MCF 10A (cell line): ENCODE measurements at places on chromosomes 1 and 21. TPM values are rescaled to one million over a fixed set of nuclear protein-coding genes. Genes with fewer than 3 reads are reported as not detected.
A peak's percentile ranks its signal among the peaks of the same experiment; 100 is the strongest.

- peaks cover 18% of the 10 kb centered on the region for H3K4me1 ChIP-seq
- DNase-seq = no peak
- H3K36me3 ChIP-seq = no peaks in the 10 kb centered on the region
- H3K4me3 ChIP-seq = no peak overlapping the region
- no peak overlapping the region for H3K27ac ChIP-seq
These were observed 6.5 kb upstream of the OLIG1 start for GRCh38 chr21:33063375-33063883.

The SYT14 gene
- 0.79 and 1.4 TPM in 2 replicates for total RNA-seq

GRCh38 chr1:12087797-12088314, 24.8 kb downstream of the TNFRSF8 start:
- H3K27me3 ChIP-seq = no peaks in the 10 kb centered on the region
- no peak overlapping the region for H3K4me3 ChIP-seq
- no peak for DNase-seq
- peaks cover 10% of the 10 kb centered on the region for H3K4me1 ChIP-seq
- no peaks in the 10 kb centered on the region for H3K36me3 ChIP-seq
- no peak overlapping the region for H3K27ac ChIP-seq

The VAV3 gene
- total RNA-seq = 2.0 and 3.0 TPM in 2 replicates

GRCh38 chr1:33286451-33287185, 30.3 kb downstream of the ZNF362 start:
- no peaks in the 10 kb centered on the region for H3K4me1 ChIP-seq
- no peak for DNase-seq
- no peak overlapping the region for H3K4me3 ChIP-seq
- H3K27me3 ChIP-seq = no peaks in the 10 kb centered on the region

DNA sequence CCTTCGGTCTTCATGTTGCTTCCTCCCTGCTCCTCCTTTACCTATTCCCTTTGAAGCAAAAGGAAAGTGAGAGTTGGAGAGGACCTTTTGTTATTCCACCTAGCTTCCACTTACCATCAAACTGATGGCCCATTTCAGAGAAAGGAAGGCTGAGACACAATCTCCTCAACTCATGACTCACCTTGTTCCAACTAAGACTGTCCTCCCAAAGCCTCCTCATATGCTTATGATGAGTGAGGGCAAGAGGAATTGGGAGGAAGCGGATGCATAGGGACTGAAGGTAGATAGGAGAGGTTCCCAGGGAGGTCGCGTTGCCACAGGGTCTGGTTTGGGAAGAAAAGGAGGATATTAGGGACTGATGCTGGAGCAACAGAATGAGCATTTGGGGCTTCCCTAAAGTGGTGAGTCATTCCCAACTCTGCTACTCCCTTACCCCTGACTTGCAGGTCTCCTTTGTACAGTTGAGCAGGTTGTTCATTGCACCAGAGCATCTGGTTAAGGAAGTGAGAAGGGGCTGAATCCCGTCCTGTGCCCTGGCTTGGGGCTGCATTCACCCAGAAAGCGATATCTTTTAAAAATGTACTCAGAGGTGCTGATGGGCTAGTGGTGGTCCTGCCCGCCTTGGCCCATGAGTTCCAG, 35.0 kb downstream of the LGR6 start:
- H3K27me3 ChIP-seq = no peaks in the 10 kb centered on the region
- DNase-seq = no peak
- peaks cover 15% of the 10 kb centered on the region for H3K4me1 ChIP-seq

DNA sequence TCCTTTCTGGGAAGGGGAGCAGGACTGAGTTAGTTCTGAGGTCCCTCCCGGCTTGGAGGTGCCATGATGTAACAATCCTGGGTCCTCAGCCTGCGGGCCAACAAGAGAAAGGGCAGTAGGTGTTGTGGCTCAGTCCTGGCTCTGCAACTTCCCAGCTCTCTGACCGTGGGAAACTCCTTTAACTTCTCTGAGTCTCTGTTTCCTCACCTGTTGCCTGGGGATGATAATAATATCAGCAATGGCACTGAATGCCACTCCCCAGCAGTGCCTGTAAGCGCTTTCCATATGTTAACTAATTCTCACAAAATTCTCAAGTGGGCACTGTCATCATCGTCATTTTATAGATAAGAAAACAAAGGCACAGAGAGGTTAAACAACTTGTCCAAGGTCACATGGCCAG, 2.3 kb downstream of the PADI3 start:
- H3K27me3 ChIP-seq = no peaks in the 10 kb centered on the region
- peak overlapping the region; percentile 61 for H3K27ac ChIP-seq
- peaks cover 21% of the 10 kb centered on the region for H3K4me1 ChIP-seq
- DNase-seq = peak; percentile 56
- H3K36me3 ChIP-seq = no peaks in the 10 kb centered on the region
- no peak overlapping the region for H3K4me3 ChIP-seq

DNA sequence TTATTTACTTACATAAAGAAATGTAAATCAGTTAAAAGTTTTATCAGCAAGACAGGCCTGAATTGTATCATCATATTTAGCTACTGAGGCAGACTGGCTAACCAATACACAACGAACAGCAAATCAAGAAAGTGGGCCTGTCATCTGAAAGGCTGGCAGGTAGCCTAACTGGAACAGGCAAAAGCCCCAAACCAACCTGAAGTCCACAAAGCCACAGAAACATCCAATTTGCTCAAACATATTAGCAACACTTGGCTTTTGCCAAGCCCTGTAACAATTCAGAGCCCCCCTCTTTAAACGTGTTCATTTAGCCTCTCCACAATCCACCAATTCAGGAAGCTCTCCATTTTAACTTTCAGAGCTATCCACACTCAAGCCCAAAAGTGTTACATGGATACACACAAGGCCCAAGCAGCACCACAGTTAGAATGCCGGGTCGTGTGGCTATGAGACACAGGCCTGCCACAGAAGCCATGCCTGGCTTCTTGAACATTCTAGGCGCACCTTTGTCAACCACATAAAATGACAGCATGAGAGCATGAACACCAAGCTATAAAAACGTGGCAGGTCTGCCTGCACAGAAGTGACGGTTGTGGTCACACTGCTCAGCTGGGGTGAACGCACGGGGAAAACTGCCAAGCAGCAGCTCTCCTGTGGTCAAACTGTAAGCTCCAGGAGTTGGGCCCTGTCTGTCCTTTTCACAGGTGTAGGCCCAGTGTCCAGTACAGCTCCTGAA, 49.3 kb downstream of the CD34 start:
- H3K4me1 ChIP-seq = peaks cover 34% of the 10 kb centered on the region
- no peak for DNase-seq
- no peaks in the 10 kb centered on the region for H3K27me3 ChIP-seq
- no peak overlapping the region for H3K4me3 ChIP-seq

GRCh38 chr1:43893006-43893405, 40.6 kb upstream of the ARTN start:
- no peaks in the 10 kb centered on the region for H3K27me3 ChIP-seq
- no peak for DNase-seq
- peaks cover 5% of the 10 kb centered on the region for H3K4me1 ChIP-seq
- peaks cover 13% of the 10 kb centered on the region for H3K36me3 ChIP-seq
